ENCODE measurements at places on chromosomes 6 and 20. TPM values are rescaled to one million over a fixed set of nuclear protein-coding genes. Genes with fewer than 3 reads are reported as not detected.

Gene COL21A1
- 16.8 TPM for polyA plus RNA-seq

Gene SCRT2
- polyA plus RNA-seq, result not detected

Gene IBTK
- 16.8 TPM for polyA plus RNA-seq

Gene KIAA1586
- 5.4 TPM for polyA plus RNA-seq

Gene PRDM1
- polyA plus RNA-seq, result 3.7 TPM

Gene PLCB1
- 16.8 TPM for polyA plus RNA-seq

Gene TLDC2
- 0.33 TPM for polyA plus RNA-seq

Gene MYCT1
- polyA plus RNA-seq, result 10.6 TPM

Gene PTK7
- 49.6 TPM for polyA plus RNA-seq

Gene NKX2-4
- polyA plus RNA-seq, result not detected

Gene PTCRA
- polyA plus RNA-seq, result not detected

Gene TSBP1
- not detected for polyA plus RNA-seq

Gene BCAS4
- polyA plus RNA-seq, result 9.2 TPM

Gene ANKRD66
- polyA plus RNA-seq, result not detected

Gene SLC17A3
- not detected for polyA plus RNA-seq

Gene KCNQ2
- 0.14 TPM for polyA plus RNA-seq

Gene BTNL2
- polyA plus RNA-seq, result not detected

Gene SLC25A27
- 15.0 TPM for polyA plus RNA-seq

Gene LY6G6C
- polyA plus RNA-seq, result not detected

Gene GTSF1L
- not detected for polyA plus RNA-seq

Gene POU5F1
- 4.4 TPM for polyA plus RNA-seq

Gene FBXO30
- polyA plus RNA-seq, result 11.5 TPM

Gene MUC21
- not detected for polyA plus RNA-seq

Gene RBL1
- 2.4 TPM for polyA plus RNA-seq

Gene RAD21L1
- not detected for polyA plus RNA-seq

Gene DEF6
- 7.8 TPM for polyA plus RNA-seq

Gene SHLD1
- polyA plus RNA-seq, result 6.5 TPM

Gene PGC
- not detected for polyA plus RNA-seq

Gene HLA-DMB
- 16.4 TPM for polyA plus RNA-seq

Gene DNPH1
- 108 TPM for polyA plus RNA-seq

Gene C20orf204
- polyA plus RNA-seq, result 0.71 TPM

Gene GCNT2
- 1.5 TPM for polyA plus RNA-seq

Gene SLC17A1
- polyA plus RNA-seq, result not detected

Gene EFCAB8
- 0.11 TPM for polyA plus RNA-seq

Gene CST4
- not detected for polyA plus RNA-seq

Gene PRSS35
- polyA plus RNA-seq, result 1.3 TPM

Gene TULP1
- polyA plus RNA-seq, result 0.34 TPM

Gene COL12A1
- 54.8 TPM for polyA plus RNA-seq

Gene TBXT
- polyA plus RNA-seq, result not detected

Gene FNDC11
- polyA plus RNA-seq, result 0.98 TPM

Gene APOM
- 3.6 TPM for polyA plus RNA-seq

Gene FAM162B
- 16.1 TPM for polyA plus RNA-seq

Gene SAMD5
- 2.2 TPM for polyA plus RNA-seq

Gene HLA-F
- 100 TPM for polyA plus RNA-seq

Gene TMEM200A
- 9.5 TPM for polyA plus RNA-seq
